WERI-Rb-1 (cell line): ENCODE measurements at places on chromosomes 2 and 18.

DNA sequence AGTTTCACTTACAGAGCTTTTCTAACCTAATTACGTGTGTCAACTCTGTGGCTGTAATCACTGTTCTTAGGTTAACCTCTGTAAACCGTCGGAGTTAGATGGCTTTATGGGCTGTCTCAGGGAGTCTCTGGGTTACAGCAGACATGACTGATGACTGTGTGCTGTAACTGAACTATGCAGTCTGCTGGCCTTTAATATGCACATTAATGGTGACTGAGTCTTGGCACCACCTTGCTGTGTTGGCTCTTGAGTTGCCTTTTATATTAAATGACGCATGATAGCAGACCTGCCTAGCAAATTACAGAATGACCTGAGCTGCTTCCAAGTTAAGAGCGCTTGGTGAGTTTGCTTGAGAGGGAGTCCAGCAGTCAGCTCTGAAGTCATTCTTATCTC is 90.1 kb downstream of the ACKR3 start:
- DNase-seq, result no peak

GRCh38 chr2:27185331-27186026 is 26.4 kb upstream of the ATRAID start:
- DNase-seq, result peak; percentile 56

GRCh38 chr2:232770207-232770606 is 6.2 kb downstream of the KCNJ13 start:
- DNase-seq, result no peak

- peak; percentile 85 for DNase-seq
These were observed 114.8 kb upstream of the PKDCC start for GRCh38 chr2:41933046-41933420.

DNA sequence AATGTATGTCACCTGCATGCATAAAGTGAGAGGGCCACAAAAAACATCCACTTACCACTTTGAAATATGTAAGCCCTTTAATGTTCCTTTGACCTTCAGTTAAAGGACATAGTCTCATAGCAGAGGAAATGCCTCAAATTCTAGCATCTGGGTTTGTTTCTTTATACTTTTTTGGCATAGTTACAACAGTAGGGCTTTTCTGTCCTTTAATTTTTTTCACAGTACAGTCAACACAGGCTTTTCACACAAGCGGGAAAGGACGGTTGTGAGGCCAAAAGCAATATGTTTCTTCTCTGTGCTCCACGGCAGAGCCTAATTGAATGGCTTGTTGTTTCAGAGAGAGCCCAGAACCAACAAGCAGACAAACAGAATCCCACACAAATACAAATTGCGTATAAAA is 57.6 kb downstream of the CRIM1 start:
- no peak for DNase-seq

DNA sequence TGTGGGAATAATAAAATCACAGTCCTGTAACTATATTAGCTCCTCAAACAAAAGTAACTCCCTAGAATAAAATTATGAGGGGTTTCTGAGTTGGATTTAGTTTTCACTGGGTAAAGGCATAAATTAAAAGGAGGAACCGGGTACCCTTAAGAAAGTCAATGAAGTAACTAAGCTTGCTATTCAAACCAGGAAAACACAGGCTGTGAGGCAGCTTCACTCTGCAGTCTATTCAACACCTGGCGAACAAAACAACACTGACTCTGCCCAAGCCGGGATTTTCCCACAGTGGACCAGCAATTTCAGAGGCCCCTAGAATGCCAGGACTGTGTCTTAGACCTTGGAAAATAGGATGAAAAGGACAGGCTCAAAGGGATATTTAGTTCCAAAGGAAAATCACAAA is 24.6 kb upstream of the CREB1 start:
- DNase-seq, result no peak

- DNase-seq, result no peak
These were observed 27.0 kb downstream of the BIRC6 start for GRCh38 chr2:32383858-32384257.

- DNase-seq, result no peak
These were observed 155.8 kb downstream of the ZNF516 start for GRCh38 chr18:76339246-76339620.

DNA sequence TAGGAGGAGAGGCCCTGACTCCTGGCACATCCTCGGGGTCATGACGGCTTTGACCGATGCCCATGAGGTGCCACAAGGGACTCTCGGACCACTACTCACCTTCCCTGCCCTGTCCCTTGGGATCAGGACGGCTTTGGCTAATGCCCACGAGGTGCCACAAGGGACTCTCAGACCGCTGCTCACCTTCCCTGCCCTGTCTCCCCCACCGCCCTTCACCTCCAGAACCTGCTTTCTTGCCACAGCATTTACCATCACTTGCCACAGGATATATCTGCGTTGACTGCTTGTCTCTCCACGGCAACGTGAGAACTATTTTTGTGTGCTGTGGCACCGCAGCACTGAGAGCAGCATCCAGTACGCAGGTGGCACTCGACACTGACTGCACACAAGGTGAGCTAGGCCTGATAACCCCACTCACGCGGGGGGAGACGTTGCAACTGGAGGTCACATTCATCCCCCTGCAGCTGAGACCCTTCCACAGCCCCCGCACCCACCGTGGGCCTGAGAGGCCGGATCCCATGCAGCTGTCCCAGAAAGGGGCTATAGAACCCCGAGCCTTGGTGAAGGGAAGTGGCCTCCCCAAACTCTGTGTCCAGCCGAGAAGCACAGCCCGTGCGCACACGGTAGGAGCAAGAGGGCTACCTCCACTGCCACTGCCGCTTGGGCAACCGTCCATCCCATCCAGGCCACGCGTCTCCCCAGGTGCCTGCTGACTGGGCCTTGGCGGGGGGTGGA is 47.5 kb downstream of the ANO7 start:
- DNase-seq, result no peak

DNA sequence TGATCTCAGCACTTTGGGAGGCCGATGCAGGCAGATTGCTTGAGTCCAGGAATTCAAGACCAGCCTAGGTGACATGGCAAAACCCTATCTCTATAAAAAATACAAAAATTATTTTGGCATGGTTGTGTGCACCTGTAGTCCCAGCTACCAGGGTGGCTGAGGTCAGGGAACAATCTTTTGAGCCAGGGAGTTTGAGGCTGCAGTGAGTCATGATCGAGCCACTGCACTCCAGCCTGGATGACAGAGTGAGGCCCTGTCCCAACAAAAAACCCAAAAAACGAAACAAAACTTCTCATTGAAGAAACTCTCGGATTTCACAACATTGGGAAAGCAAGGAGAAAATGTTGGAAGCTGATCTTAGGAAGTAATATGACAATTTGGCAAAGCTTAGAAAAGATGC is 317.3 kb upstream of the MGAT5 start:
- DNase-seq, result no peak
